Hematopoietic multipotent progenitor cell treated with erythropoietin and hydrocortisone succinate and interleukin-3 and kit ligand, for 6 days (in vitro differentiated cells): ENCODE measurements at places on chromosomes 6 and 20.
A peak's percentile ranks its signal among the peaks of the same experiment; 100 is the strongest.

DNA sequence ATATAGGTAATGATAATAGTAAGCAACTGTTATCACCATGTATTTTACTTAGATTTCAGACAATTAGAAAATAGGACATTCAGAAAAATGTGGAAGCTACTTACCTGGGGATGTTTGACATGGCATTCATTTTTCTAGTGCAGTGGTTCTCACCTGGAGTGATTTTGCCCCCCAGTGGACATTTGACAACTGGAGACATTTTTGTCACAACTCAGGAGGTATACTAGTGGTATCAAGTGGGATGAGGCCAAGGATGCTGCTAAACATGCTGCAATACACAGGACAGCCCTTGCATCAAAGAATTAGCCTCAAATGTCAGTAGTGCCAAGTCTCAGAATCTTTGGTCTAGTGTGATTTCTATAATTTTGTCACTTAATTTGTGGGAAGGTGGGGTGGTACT is 36.1 kb downstream of the NUS1 start:
- DNase-seq = peak; percentile 37

DNA sequence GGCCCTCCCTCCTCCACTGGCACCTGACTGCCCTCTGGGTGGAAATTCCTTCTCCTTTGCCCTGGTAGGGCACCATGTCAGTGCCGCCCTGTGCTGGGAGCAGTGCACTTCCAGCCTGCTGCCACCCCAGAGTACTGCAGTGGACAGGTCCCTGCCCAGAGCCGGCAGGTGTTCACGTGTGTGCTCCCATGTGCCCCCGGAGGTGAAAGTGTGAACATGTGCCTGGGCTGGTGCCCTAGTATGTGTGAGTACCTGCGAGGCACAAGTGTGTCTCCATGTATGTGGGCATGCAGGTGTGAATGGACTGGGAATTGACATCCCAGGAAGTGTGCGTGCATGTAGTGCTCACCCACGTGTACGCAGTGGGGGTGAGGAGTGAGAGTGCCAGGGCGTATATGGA is 29.4 kb downstream of the SDCBP2 start:
- peak; percentile 42 for DNase-seq

DNA sequence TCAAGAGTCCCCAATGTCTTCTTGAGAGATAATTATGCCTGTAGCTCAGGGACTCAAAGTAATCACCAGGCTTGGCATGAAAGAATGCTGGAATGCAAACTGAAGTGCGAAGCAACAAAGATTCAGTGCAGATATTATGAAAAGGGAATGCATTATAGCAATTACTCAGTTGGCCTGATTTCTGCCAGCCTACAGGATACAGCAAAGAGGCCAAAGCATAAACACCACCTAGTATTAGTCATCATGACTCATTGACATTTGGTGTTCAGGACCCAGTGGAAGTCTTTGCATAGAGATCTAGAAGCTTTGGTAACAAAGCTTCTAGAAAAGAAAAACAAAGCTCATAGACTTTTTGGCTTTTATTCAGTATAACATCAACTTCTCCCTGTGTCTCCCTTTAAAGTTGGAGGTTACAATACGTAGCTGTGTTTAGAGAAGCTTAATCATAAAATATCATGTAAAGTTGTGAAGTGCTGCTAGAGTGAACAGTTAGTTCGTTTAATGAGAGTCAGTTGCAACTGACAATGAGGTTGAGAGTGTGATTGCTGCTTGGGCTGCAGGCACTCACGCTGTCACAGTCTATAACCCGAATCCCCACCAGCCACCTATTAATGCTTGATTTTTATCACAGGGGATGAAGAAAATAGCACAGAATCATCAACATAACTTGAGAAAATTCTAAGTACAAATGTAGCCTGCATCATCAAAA is 932.7 kb downstream of the TFAP2A start:
- DNase-seq = no peak

- no peak for DNase-seq
Observed at GRCh38 chr6:127796713-127797112, 104.1 kb downstream of the THEMIS start.

DNA sequence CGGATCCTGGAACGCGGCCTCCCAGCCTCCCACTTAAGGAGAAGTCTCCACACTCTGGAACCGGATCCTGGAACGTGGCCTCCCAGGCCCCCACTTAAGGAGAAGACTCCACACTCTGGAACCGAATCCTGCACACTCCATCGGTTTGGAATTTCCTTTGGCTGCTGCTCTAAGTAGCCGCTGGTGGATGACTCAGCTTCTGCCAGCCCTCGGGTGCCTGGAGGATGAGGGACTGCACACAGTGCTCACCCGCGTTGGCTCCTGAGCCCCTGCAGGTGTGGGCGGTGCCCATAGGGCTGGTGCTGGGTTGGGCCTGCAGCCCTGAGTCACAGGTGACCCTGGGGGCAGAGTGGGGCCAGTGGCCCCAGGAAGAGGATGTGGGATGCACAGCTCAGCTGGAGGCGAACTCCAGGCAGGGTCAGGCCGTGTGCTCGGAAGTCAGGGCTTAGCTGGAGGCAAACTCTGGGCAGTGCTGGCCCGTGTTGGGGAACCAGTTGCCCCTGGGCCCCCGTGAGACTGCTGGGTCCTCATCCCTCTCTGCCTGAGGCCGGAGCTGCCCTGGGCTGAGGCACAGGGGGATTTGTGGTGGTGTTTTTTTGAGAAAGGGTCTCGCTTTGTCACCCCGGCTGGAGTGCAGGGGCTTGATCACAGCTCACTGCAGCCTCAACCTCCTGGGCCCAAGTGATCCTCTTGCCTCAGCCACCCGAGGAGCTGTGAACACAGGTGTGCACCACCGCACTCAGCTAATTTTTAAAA is 13.9 kb upstream of the TNFRSF6B start:
- DNase-seq = no peak

GRCh38 chr20:63653041-63653973 is at the start of gene STMN3:
STMN3 (minus strand) TSS chr20:63653424; CDS start chr20:63653345, 79 bp downstream.
- peak; percentile 90 for DNase-seq

- no peak for DNase-seq
Observed at GRCh38 chr20:57525328-57526086, 567 bp upstream of the CTCFL start.

- no peak for DNase-seq
Observed at GRCh38 chr20:5180933-5181332, 54.1 kb downstream of the CDS2 start.

DNA sequence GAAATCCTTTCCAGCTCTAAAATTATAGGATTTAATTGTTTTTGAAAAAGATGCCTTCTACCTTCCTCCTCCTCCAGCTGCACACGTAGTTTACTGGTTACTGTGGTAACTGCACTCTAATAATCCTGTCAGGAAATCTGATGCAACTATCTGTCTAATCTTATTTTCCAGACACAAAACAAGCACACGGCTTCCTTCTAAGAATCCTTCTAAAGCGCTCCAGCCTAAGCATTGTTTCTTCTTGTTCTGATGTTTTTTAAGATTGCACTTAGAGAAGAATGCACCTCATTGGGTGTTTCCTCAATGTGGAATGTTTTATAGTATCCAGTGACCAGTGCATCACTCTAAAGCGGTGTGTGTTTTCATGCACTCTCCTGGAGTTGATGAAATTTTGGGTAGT is 63.6 kb downstream of the CARMIL1 start:
- DNase-seq = peak; percentile 30

DNA sequence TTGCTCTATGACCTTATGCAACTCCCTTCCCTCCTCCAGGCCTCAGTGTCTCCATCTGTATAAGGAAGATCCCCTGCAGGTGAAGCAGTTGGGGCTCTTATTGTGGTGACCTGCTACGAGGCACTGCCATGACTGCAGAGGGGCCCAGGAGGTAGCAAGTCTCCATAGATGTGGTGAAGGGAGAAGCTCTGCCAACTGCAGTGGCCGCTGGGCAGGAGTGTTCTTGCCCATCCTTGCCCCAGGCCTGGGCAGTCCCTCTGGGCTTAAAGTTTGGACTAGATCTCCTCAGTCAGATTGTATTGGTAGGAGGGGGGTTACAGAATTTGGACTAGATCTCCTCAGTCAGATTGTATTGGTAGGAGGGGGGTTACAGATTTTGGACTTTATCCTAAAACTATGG is 12.2 kb downstream of the KCNK17 start:
- DNase-seq = no peak

DNA sequence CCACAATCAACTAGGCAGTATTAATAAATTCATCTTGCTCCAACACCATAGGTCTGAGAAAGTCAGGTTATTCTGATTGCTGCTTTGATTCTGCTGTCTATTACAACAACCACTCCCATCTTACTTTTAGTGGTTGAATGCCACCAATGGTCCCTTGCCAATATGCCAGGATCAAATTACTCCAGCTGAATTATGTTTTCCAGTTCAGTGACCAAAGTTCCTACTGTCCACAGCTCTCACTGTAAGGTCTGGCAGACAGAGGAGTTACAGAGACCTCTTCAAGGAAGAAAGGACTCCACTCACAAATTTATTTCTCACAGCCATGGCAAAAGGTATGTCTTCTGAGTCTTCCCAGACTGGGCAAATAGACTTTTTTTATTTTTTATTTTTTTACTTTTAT is 557.0 kb downstream of the HAO1 start:
- no peak for DNase-seq

GRCh38 chr6:146901940-146902816 is 302.0 kb upstream of the STXBP5 start:
- peak; percentile 84 for DNase-seq

GRCh38 chr20:25739615-25740320 is 43.1 kb upstream of the ZNF337 start:
- no peak for DNase-seq

DNA sequence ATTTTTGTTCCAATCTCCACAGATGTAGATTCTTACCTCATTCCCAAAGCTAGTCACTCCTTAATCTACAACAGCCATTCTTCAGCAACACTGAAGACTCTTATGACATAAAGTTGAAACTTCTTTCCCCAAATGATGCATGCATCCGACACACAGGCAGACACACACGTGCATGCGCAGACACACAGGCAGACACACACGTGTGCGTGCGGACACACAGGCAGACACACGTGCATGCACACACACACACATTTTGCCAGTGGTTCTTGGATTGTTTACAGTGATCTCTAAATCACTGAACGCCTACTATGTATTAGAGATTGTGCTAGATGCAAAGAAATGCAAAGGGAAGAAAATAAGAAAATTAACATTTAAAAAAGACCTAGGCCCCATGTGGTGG is 9.0 kb upstream of the TRPC4AP start:
- DNase-seq = no peak

- no peak for DNase-seq
Observed at GRCh38 chr20:18796282-18796833, 17.2 kb upstream of the SCP2D1 start.

DNA sequence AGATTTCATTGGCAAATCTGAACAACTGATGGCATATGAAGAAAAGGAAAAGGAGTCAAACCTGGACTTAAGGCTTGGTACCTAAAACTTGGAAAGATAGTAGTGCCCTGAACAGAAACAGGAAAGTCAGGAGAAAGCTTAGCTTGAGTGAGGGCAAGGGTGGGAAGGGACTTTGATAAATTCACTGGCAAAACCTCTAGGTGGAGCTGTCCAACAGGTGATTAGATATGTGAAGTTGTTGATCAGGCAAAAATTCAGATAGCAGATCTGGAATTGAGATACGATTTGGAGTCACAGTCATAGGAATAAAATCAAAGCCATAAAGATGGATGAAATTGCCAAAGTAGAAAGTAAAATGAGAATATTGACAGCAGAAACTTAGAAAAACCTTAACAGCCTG is 16.1 kb upstream of the ZNF292 start:
- peak; percentile 75 for DNase-seq

DNA sequence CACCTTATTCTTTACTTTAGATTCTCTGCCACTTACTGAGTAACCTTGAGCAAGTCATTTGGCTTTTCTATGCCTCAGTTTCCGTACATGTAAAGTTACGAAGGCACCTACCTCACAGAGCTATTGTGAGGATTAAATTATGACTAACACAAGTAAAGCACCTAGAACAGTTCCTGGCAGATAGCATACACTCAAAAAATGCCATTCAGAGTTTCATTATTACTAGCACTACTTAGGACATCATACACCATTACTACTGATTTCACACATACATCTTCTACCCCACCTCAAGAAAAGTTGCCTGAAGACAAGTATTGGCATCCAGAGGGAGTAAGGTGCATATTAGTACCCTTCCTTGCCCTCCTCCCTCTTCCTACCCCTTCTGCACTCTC is 107.8 kb downstream of the OGFRL1 start:
- no peak for DNase-seq

DNA sequence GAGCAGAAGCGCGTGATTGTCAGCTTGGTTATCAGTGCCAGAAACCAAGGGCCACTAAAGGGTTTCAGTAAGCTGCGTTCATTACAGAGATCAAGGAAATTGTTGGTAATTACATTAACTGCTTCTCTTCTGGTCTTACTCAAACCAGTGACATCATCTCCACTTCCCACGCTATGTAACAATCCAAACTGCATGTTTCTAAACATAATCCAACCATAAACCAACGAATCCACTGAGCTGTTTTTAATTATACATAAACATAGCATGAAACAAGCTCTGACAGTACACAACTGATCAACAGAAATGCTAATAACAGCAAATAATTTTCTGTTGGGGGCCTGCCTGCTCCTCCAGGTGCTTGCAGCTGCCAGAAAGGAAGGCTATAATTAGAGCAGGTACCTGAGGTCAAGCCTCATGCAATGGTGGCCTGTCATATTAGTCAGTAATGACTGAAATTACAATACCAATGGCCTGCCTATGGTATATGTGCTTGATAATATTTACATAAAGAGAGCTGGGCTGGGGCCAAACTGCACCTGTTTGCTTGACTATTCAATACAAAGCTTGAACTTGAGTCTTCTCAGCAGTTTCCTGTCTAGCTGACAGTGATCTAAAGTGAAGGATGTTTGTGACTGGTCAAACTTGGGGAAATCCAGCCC is 40.1 kb downstream of the ILRUN start:
- peak; percentile 85 for DNase-seq

- peak; percentile 5 for DNase-seq
Observed at GRCh38 chr20:62782893-62783278, 13.4 kb upstream of the MRGBP start.

DNA sequence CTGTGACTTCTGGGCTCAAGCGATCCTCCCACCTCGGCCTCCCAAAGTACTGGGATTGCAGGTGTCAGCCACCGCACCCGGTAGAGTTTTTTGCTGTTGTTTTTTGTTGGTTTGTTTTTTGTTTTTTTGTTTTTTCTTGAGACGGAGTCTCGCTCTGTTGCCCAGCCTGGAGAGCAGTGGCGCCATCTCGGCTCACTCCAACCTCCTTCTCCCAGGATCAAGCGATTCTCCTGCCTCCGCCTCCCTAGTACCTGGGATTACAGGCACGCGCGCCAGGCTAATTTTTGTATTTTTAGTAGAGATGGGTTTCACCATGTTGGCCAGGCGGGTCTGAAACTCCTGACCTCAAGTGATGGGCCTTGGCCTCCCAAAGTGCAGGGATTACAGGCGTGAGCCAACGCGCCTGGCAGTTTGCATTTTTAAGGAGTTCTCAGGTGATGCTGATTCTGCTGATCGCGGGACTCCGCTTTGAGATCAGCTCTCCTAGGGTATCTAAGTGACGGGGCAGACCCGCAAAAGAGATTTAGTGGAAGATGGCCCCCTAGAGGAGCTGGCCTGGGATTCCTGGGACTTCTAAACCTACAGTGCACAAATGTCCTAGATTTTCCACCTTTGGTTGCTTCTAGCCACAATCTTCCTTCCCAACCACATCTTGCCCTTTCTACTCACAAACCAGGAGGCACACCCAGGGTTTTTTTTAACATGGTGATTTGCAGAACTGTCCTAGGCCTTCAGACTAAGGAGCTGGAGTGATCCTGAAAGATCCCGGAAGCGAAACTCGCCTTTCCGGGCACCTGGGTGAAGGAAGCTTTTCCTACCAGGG is 45.2 kb downstream of the DPPA5 start:
- DNase-seq = peak; percentile 8
